Jurkat, Clone E6-1 (cell line): ENCODE measurements at places on chromosomes 1 and 21.

GRCh38 chr1:233704170-233704897, 90.4 kb downstream of the KCNK1 start:
- peak; percentile 33 for DNase-seq

- peak; percentile 45 for DNase-seq
Measured at GRCh38 chr1:229270547-229271447, at the start of gene RAB4A. Gene RAB4A (plus strand): TSS chr1:229271111. CDS start chr1:229271340, 229 bp downstream.

GRCh38 chr1:27527890-27528817, 38.2 kb upstream of the WASF2 start:
- no peak for DNase-seq

- no peak for DNase-seq
Measured at GRCh38 chr1:185846672-185847444, 112.7 kb downstream of the HMCN1 start.

- DNase-seq, result peak; percentile 6
Measured at GRCh38 chr21:26717146-26717739, 128.0 kb downstream of the ADAMTS1 start.

GRCh38 chr1:150092180-150092791, 24.7 kb downstream of the VPS45 start:
- no peak for DNase-seq

GRCh38 chr1:15756143-15757015, 2.2 kb upstream of the FBLIM1 start:
- DNase-seq, result peak; percentile 60

- no peak for DNase-seq
Measured at GRCh38 chr1:225813214-225813964, 3.5 kb downstream of the EPHX1 start.
